ENCODE measurements at places on chromosomes 16 and 17. TPM values are rescaled to one million over a fixed set of nuclear protein-coding genes. Genes with fewer than 3 reads are reported as not detected.
A peak's percentile ranks its signal among the peaks of the same experiment; 100 is the strongest.

DNA sequence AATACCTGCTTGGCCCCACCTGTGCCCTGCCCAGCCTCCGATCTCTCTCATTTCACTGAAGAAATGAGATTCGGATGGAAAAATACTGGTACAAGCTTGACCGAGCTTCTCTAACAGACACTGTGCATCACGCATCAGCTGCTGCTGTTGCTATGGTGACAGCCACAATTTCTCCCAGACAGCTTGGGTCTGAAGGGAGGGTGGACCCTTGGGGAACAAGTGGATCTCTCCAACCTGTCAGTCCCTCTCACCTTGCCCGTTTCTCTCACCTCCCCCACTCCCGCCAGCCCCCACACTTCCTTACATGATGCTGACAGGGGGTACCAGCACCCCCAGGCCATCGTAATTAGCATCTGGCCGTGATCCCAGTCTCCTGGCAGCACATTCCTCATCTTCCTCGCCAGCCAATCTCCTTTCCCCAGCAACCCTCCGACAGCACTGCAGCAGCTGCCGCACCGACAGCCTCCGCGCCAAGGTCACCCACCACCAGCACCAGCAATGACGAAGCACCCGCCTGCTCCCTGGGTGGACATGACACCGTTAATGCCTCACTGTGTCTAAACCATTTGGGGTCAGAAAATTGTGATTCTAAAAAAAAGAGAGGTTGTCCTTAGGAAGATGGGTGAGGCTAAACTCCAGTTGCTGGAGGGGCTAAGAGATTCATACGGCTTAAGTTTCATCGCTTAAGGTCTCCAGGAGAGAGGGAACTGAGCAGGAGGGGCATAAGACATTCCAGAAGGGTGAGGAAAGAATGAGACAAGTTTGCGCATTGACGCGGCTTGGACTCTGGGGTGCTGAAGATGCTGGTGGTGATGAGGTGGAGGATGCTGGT, 58.6 kb upstream of the TNRC6A start:
- DNase-seq, result peak; percentile 85

DNA sequence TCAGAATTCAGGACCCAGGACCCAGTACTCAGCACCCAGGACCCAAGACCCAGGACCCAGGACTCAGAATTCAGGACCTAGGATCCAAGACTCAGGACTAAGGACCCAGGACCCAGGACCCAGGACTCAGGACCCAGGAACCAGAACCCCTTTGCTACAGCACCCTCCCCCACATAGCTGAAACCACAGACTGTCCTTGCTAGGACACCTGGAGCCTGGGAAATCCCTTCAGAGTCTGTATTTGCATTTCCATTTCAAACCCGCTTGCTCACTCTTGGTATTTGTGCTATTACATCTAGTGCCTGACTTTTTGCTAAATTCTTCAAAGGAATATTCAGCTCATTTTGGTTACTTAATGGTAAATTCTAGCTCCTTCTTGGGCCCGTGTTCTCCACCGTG, 275.8 kb upstream of the MAF start:
- DNase-seq, result no peak

DNA sequence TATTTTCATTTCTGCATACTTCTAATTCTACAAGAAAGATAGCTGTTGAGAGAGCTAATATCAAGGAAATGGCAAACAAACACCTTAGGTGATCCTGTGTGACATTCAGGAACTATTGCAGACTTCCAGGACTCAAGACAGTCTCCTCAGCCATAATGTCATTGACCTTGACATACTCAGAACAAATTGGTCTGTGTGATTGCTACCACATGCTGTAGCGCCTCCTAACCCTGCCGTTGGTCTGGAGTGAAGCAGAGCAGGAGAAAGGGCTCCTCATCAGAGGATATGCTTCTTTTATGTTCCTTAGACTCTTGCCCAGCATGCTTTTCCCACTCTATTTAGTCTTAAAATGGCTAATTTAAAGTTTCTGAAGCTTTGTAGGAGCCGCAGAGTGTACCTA, 194.2 kb upstream of the TBX2 start:
- DNase-seq, result no peak

Gene VASN
- 22.1 TPM for total RNA-seq

DNA sequence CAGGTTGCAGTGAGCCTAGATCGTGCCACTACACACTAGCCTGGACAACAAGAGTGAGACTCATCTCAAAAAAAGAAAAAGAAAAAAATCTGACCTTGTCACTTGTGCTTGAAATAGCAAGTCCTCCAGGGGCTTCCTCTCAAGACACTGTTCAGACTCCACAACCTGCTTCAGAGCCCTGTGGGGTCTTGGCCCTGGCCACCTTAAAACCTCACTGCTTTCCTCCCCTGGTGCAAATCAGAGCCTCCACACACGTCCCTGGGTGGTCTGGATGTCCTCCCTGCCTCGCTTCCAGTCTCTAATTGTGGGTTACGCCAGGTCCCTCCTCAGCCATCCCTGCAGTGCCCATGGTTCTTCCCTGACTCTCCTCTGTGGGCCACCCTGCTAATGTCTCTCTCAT, 4.7 kb downstream of the ACD start:
- DNase-seq, result no peak

GRCh38 chr17:15930426-15930825, 14.5 kb upstream of the ADORA2B start:
- DNase-seq, result no peak

DNA sequence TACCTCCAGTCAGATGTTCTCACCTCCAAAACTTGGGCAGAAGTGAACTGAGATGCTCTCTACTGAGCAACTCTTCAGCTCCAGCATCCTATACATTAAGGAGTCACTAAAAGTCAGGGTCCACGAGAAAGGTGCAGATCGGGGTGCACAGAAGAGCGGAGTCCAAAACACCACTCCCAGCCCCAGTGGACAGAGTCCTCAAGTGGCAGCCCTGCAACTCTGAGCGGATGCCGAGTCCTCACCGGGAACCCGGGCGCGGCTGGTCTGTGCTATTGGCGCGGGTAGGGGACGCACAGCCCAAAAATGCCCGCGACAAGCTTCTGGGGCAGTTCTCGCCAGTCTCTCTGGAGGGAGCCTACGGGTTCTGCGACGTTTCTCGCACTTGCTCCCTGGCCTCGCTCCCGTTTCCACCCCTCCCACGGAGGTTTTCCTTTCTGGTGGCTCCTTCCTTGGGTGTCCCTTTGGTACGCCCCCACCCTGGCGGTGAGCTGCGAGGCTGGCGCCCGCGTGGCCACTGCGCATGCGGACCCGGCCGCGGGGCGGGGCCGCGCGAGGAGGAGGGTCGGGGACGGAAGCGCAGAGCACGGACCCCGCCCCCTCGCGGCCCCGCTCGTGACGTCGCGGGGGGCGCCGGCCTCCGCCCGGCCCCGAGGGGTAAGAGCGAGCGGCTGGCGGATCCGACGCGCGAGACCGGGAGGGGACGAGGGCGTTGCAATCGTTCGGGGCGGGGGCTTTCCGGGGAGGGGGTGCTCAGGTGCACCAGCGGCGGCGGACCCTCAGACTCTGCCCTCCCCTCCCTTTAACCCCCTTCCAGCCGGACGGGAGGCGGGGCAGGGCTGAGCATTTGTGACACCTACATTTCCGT, at the start of gene TMEM219:
Gene TMEM219, plus strand, starts transcription at position 601 of the 865 bp plus-strand sequence. CDS start 1,065 bp downstream, outside the sequence.
- DNase-seq, result peak; percentile 90

DNA sequence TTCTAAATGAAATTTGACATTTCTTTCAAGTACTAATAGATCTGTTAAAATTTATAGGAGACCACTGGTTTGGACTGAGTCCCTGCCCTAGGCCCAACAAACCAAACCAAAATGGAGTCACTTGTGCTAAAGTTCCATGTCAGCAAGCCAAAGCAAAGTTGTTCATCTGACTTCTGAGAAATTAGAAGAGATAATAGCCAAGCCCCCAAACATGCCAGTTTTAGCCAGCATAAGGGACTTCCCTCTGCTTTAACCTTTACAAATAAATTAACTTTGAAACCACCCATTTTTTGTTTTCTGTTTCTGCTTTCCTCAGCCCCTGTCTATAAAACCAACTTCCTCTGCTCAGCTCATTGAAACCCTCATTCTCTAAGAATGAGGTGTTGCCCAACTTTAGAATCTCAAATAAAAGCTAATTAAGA, 18.9 kb downstream of the CDR2 start:
- no peak for DNase-seq

DNA sequence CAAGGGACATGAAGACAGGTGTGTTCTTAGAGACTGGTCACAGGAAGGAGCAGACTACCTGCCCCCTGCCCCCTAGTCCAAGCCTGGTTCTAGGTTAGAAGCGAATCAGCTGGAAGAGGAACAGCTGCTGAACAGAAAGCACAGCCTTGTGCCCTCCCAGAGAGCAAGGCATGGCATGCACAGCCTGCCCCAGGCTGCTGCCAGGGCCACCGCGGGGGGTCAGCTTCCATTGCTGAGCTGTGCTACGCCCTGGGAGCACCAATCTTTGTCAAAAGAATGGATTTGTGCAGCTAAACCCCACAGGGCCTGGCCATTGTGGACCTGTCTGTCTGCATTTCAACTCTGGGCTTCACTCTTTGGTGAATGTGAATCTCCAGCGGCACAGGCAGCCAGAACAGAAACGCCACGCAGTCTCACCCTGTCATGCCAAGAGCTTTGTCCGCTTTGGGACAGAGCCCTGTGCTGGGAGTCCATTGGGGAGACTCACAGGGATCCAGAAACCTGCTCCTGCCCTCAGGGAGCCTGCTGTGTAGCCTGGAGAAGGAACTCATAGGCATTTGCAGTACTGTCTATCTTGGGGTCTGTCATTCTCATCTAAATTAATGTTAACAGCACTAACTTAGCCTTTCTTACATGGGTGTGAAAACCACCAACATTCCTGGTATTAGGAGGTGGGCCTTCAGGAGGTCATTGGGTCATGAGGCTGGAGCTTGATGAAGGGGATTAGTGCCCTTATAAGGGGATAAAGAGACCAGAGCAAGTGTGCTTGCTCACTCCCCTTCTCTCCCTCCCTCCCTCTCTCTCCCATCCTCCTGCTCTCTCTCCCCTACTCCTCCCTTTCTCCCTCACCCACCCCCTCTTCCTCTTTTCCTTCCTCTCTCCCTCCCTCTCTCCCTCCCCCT, 25.6 kb upstream of the CDRT4 start:
- DNase-seq, result no peak

- no peak for DNase-seq
These were observed 975.3 kb upstream of the SOX9 start for GRCh38 chr17:71145486-71145885.

Gene TMEM132E
- total RNA-seq, result not detected

- DNase-seq, result no peak
These were observed 12.5 kb downstream of the FAHD1 start for GRCh38 chr16:1839554-1839953.

DNA sequence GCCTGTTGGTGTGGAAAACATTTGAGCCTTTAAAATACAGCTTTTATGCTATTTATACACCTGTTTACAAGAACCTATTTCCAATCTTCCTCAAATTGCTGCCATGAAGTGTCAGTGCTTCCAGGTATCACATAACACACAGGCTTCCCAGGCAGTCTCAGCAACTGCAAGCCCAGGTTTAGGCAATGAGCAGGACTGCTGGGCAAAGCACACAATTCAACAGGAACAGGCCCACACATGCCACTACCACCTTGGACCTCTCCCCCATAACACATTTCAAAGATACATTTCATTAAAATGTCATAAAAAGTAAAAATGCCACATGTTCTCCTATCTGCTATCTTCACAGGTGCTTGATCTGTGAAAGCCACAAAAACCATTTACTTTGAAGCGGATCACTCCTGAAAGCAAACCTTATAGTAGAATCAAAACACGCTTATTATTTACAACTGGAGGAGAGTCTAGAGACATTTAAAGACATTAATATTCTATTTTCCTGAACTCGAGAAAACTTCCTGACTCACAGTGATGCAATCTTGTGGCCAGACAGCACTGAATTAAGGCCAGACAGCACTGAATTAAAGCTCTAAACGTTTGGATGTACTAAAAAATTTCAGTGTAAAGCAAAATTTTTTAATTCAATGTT, 31.5 kb downstream of the ANKFY1 start:
- DNase-seq, result peak; percentile 12

Gene TMEM114
- not detected for total RNA-seq

DNA sequence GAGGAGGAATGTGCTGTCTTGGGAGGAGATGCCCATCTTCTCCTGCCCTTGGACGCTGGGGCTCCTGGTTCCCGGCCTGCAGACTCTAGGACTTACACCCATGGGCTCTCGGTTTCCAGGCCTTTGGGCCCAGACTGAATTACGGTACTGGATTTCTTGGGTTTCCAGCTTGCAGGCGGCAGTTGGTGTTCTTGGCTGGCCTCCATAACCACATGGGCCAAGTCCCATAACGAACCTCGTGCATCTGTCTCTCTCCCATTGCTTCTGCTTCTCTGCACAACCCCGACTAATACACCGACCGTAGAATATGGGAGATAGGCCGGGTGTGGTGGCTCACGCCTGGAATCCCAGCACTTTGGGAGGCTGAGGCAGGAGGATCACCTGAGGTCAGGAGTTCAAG, 162.6 kb downstream of the SDK2 start:
- no peak for DNase-seq

DNA sequence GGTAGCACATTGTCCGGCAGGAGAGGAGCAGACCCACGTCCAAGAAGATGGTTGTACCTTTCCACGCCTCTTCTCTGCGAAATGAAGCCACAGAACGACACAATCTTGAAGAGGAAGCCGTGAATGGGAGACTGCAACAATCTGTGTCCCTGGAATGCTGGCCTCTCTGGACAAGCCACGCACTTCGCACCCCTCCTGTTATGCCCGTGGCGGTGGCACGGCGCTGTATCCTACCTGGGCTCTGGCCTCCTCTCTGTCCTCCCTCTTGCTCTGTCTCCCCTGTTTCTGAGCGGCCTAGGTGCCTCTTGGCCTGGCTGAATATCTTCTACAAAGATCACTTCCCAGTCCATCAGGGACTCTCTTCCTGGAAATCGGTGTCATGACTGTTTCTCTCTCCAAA, 717.8 kb downstream of the KCNJ18 start:
- no peak for DNase-seq

Gene CLEC18A
- 1.2 TPM for total RNA-seq

Gene NPIPA3
- 0.24 TPM for total RNA-seq

Gene FOXF1
- total RNA-seq, result 2.1 TPM

DNA sequence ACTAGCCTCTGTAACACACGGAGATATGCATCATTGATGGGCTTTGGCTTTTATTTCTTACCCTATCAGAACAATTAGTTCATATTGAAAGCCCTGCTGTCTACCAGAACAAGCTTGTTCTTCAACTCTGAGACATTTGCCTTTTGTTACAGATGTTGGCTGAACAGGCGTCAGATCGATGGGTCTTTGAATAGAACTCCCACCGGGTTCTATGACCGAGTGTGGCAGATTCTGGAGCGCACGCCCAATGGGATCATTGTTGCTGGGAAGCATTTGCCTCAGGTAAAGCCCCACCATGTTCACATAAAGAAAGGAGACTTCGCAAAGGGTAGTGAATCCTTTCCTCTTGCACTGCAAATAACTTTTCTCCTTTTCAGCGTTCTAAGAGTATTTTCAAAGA, 232.1 kb downstream of the PHKB start:
- no peak for DNase-seq

Gene PRKCB
- total RNA-seq, result 3.6 TPM
